ENCODE measurements at places on chromosomes 1 and 21. TPM values are rescaled to one million over a fixed set of nuclear protein-coding genes. Genes with fewer than 3 reads are reported as not detected.

OLFML2B gene
- not detected for total RNA-seq

DNA sequence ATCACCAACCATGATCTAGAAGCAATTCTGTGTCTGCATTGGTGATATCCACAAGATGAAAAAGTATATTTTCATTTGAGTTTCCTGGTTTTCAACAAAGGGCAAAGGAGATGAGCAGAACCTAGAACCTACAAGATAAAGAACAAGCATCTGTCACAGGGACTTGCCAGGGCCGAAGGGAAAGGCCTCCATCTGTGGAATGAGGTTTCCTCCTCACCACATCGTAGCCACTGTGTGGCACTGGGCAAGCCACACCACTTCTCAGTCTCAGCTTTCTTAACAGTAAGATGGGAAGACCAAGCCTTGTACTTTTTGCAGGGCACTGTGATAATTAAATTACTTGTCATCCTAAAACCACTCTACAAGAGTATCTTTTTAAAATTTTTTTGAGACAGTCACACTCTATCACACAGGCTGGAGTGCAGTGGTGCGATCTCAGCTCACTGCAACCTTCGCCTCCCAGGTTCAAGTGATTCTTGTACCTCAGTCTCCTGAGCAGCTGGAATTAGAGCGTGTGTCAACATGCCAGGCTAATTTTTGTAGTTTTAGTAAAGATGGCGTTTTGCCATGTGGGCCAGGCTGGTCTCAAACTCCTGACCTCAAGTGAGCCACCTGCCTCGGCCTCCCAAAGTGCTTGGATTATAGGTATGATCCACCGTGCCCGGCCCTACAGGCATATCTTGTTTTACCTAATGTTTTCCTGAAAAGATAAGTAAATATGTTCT is 45.8 kb downstream of the ARHGEF11 start:
- H3K27ac ChIP-seq: no peak overlapping the region
- no peaks in the 10 kb centered on the region for H3K4me1 ChIP-seq
- H3K36me3 ChIP-seq: no peaks in the 10 kb centered on the region
- no peak overlapping the region for H3K4me3 ChIP-seq

DNA sequence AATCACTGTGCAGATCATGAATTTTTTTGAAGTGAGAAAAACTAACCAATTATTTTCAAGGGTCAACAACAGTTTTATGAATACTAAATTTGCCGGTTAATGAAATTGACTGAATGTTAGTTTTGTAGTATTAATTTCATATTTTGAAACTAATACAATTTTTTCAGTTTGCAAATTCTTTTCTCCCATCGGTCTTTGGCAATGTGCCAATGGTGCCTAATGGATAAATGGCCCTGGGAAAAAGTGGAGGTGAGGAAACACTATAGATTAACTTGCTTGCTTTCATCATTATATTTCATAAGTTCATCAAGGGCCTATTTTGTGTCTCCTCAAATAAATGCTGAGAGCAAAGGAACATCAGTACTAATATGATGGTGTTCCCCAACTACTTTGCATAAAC is 4.1 kb downstream of the C1orf141 start:
- H3K4me3 ChIP-seq: no peak overlapping the region
- peaks cover 6% of the 10 kb centered on the region for H3K4me1 ChIP-seq
- H3K27ac ChIP-seq: no peak overlapping the region
- no peak for DNase-seq

DNA sequence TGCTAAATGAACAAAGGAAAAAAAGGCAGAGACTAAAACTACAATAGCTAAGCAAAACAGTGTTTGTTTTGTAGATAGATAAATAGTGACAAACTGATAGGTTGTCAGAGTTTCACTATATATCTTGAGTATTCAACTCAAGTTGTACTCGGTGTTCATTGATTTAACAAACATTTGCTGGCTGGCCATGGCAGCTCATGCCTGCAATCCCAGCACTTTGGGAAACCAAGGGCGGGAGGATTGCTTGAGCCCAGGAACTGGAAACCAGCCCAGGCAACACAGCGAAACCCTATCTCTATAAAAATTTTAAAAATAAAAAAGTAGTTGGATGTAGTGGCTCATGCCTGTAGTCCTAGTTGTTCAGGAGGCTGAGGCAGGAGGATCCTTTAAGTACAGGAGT is 17.3 kb downstream of the C1orf185 start:
- no peak overlapping the region for H3K27ac ChIP-seq
- H3K4me1 ChIP-seq: no peaks in the 10 kb centered on the region
- DNase-seq: no peak
